ENCODE measurements at places on chromosomes 12 and 14. TPM values are rescaled to one million over a fixed set of nuclear protein-coding genes. Genes with fewer than 3 reads are reported as not detected.

PRPH gene
- not detected for total RNA-seq

NXPH4 gene
- total RNA-seq, result 3.1 TPM

C12orf60 gene
- total RNA-seq, result 0.69 TPM

LYZ gene
- total RNA-seq, result not detected

KRT74 gene
- not detected for total RNA-seq

REM2 gene
- not detected for total RNA-seq

HSPA2 gene
- total RNA-seq, result 1.2 TPM

SLCO1C1 gene
- not detected for total RNA-seq

DEPDC4 gene
- total RNA-seq, result 2.1 TPM

FAIM2 gene
- total RNA-seq, result 0.49 TPM

TRPV4 gene
- total RNA-seq, result 0.81 TPM

FOXG1 gene
- 16.7 TPM for total RNA-seq

OR4N2 gene
- not detected for total RNA-seq

MFAP5 gene
- total RNA-seq, result not detected
